Peyer's patch (tissue), 4 donors: ENCODE measurements at places on chromosomes 11 and 22. TPM values are rescaled to one million over a fixed set of nuclear protein-coding genes. Genes with fewer than 3 reads are reported as not detected.
A peak's percentile ranks its signal among the peaks of the same experiment; 100 is the strongest.

KDM2A gene
- total RNA-seq = 124 TPM

HOATZ gene
- total RNA-seq = not detected

APOL4 gene
- total RNA-seq = not detected

KCTD14 gene
- total RNA-seq = 6.6 TPM

DNA sequence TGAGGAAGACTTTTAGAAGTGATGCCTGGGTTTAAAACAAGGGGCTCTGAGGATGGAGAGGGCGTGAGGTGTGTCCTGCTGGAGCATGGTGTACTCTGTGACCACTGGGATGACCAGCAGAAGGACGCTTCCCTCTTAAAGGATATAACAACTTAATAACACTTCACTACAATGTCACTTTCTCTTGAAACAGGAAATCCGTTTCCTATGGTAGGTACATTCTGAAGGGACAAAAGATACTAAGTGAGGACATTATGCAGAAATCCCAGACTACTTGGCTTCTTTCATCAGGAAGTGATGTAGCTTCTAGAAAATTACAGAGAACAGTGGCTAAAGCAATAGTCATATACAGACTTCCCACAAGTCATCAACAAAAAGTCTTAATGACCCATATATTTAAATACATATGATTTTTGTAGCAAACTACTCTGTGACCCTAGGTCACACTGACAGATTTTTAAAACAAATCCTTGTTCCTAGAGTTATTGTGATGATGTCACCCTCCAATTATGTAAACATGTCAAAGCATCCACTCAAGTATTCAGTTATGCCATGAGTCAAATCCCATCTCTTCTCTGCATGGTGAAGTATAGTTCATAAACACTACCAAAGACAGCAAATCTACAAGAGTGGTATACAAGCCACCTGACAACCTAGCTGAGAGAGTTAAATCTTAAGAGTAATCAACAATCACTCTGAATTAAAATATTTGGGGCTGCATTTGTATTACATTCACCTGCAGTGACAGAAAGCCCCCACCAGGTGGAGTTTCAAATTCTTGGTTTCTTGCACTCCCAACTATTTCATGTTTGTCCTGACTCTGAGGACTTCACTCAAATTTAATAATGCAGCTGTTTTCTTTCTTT is 32.8 kb downstream of the PITPNB start:
- peak; percentile 31 for DNase-seq

GRCh38 chr11:69252490-69252837 is 41.5 kb upstream of the MYEOV start:
- no peak for DNase-seq

DNA sequence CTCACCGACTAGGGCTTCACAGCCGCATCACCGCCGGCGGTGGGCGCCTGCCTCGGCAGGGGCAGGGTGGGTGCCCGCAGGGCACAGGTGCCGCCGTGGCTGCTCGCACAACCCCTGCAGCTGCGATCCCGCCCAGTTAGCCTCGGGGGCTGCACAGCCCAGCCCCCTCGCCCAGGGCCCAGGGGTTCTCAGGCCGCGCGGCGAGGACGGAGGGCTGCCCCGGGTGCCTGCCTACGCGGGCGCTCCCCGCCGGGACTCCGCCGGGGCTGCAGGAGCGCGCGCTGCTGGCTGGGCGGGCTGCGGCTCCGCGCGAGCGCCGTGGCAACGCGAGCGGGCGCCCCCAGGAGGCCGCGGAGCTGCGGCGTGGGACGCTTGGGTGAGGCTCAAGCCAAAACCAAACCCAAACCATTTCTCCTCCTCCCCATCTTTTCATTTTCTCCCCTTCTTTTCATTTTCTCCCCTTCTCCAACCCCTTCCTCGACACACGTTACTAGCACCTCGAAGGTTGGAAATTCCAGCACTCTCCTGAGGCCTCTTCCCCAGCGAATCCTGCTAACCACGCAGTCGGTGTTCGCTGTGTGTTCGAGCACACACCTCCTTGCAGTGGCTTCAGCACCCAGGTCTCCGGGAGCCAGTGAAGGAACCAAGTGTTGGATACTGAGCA is at the start of gene MICAL3:
TSS of gene MICAL3 (minus strand) at position 286 of the 664 bp plus-strand sequence. CDS start 117,749 bp downstream, outside the sequence.
- peak; percentile 61 for DNase-seq

GRCh38 chr11:35109827-35110226 is 29.1 kb upstream of the CD44 start:
- no peak for DNase-seq

DNA sequence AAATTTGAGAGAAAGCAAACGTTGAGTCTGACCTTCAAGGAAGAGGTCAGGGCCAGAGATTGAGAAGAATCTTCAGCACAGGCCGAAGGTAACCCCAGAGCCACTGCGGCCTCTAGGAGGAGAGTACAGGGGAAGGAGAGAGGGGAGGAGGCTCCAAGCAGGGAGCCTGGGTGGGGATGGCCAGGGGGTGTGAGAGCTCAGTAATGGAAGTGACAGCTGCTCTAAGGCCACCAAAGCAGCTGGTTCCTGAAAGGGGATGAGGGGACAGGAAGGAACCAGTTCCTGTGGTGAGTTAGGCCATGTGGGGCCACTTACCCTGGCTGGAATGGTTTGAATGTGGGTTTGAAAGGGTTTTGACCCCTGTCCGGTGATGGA is 46.1 kb downstream of the PISD start:
- DNase-seq = no peak

- no peak for DNase-seq
Measured at GRCh38 chr11:17532784-17533183, 11.4 kb downstream of the USH1C start.

DNA sequence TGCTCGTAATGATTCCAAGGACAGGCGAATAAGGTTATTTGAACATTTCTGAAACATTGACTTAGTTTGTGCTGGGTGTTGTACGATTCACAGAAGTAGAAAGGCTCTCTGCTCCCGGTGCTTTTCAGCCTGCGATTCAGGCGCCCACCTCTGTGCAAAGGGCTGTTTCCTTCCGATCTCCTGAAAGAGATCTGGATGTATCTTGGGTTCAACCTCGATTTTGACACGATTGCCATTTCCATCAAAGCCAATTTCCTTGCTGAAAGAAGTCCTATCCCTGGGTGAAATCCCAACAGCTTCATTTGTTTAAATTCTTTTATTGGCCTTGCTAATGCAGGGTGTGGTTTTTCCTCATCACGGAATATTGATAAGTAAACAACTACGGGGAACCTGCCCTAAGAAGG is 1.1 kb upstream of the ZC3H12C start:
- no peak for DNase-seq

GRCh38 chr11:1623716-1624115 is 1.8 kb upstream of the KRTAP5-4 start:
- DNase-seq = peak; percentile 34

GRCh38 chr11:9600644-9601036 is 27.2 kb downstream of the WEE1 start:
- peak; percentile 25 for DNase-seq
